ENCODE measurements at places on chromosomes 16 and 17. TPM values are rescaled to one million over a fixed set of nuclear protein-coding genes. Genes with fewer than 3 reads are reported as not detected.

DNA sequence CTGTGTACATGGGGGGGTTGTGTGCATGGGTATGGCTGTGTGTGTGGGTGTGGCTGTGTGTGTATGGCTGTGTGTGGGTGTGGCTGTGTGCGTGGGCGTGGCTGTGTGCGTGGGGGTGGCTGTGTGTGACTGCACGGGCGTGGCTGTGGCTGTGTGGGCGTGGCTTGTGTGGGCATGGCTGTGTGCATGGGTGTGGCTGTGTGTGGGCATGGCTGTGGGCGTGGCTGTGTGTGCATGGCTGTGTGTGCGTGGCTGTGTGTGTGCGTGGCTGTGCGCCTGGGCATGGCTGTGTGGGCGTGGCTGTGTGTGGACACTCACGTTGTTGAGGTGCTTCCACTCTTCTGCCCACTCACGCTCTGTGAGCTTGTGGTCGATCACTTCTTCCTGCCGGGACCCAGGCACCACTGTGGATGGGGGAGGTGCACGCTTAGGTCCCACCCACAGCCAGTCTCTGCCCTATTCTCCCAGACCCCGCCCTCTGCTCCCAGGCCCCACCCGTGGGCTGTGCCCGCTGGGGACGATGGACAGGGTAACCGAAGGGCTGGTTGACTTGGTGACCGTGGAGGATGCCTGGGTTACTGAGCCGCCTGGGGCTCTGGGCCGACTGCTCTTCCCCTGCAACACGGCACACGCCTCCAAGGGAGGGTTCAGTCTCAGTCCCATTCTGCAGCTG lies 16.0 kb upstream of the PABPN1L start:
- H3K27me3 ChIP-seq, result no peaks in the 10 kb centered on the region
- no peaks in the 10 kb centered on the region for H3K36me3 ChIP-seq
- H3K4me1 ChIP-seq, result no peaks in the 10 kb centered on the region

COQ7 gene
- total RNA-seq, result 20.2 TPM

DNA sequence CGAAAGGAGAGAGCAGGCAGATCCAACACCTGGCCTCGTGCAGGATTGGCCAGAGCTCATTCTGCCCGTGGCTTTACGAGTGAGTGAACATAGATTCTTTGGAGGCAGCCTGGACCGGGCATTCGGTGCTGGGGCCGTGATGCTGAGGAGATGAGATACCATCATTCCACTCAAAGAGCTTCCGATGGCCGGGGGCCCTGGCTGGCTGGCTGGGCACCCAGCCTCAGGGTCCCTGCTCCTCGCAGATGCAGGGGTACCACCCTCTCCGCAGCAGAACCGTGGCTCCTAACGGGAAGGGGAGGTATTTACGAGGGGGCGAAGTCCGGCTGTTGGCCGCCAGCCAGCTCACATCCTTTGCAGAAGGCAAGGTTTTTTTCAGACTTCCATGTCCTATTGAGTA lies 66.1 kb upstream of the FOXF1 start:
- no peak overlapping the region for H3K4me3 ChIP-seq
- no peak overlapping the region for H3K27ac ChIP-seq
- no peaks in the 10 kb centered on the region for H3K36me3 ChIP-seq
- peaks cover 60% of the 10 kb centered on the region for H3K27me3 ChIP-seq

DNA sequence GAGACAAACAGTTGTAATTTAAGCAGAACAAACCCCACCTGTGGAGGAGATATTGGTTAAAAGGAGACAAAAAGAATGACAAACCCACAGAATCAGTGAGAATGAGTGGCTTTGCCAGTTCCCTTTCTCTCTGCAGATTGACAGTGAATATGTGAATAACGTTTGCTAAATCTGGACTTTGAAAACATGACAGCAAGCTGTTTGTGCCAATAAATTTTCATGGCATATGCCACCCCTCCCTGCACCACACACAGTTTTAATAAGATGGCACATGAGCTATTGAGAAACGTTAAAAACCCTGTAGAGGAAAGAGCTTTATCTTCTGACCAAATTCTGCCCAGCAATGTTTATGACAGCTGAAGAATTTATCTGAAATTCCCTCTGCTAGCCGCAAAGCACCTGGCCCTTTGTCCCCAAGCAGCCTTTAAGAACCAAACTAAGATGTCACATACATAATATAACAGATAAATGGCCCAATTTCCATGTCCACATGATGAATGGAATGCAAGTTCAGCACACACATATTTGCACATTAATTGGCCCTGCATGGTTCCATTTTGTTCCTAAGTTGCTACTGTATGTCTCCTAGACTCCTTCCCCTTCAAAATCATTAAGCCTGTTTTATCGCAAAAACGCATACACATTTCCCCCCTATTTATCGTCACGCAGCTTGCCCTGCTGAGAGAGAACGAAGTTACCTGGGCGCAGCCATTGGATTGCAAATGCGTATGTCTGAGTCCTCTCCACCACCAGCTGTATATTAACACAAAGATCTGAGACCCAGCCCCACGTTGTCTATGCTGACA lies 773.5 kb upstream of the EEF2KMT start:
- H3K36me3 ChIP-seq, result no peaks in the 10 kb centered on the region
- H3K4me1 ChIP-seq, result no peaks in the 10 kb centered on the region
